MCF 10A (cell line): ENCODE measurements at places on chromosomes 1 and 21.

DNA sequence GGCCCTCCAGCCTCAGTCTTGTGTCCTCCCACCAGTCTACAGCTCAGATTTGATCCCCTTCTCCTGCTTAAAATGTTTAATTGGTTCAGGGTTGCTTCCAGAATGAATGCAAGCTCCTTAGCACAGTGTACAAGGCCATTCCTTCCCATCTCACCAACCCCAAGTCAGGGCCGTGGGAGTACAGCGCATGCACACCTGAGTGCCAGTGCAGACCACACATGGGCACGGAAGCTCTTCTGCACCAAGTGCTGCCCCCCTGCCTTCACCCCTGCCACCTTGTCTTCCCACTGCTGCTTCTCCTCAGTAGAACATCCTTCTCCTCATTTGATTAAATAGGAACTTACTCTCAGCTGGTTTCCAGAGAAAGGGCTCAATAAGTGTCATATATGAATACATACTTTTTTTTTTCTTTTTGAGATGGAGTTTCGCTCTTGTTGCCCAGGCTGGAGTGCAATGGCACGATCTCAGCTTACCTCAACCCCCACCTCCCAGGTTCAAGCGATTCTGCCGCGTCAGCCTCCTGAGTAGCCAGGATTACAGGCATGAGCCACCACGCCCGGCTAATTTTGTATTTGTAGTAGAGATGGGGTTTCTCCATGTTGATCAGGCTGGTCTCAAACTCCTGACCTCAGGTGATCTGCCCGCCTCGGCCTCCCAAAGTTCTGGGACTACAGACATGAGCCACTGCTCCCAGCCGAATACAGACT is 9.3 kb downstream of the PMF1 start:
- no peak for DNase-seq

- DNase-seq = no peak
These were observed 29.8 kb upstream of the RNF186 start for GRCh38 chr1:19844731-19845495.

DNA sequence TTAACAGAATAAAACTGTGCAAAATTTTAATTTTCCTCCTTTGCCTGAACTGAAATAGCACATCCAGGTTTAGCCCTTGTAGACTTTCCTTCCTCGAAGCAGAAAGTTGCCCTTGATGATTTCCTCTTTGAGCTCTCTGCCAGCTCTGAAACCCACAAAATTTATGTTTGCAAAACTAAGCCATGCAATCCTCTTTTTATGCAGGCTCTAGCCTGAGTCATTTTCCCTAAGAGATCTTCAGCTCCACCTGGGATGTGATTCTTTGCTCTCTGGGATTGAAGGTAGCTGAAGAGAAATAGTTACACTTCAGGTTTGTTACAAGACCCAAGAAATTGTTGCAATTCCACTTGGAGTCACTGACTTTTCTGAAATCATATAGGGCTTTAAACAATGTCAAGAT is 1.4 kb upstream of the F3 start:
- peak; percentile 72 for DNase-seq

DNA sequence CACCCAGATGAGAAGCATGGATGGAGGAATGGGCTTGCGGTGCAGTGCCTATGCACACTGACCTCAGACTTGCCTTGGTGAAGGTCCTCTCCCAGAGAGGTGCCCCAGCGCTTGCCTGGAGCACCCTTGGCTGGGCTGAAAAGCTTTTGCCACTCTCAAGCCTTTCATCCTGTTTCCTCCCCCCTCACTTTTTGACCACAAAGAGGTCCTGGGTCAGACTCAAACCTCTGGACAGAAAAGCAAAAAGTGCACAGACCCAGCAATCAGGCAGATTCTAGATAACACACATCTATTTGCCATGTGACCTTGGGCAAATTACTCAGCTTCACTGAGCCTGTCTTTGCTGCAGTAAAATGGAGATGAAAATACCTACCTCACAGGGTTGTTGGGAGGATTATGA is 7.3 kb downstream of the TMEM35B start:
- DNase-seq = no peak

- DNase-seq = no peak
These were observed 392.9 kb downstream of the DSCAM start for GRCh38 chr21:40454057-40454456.

DNA sequence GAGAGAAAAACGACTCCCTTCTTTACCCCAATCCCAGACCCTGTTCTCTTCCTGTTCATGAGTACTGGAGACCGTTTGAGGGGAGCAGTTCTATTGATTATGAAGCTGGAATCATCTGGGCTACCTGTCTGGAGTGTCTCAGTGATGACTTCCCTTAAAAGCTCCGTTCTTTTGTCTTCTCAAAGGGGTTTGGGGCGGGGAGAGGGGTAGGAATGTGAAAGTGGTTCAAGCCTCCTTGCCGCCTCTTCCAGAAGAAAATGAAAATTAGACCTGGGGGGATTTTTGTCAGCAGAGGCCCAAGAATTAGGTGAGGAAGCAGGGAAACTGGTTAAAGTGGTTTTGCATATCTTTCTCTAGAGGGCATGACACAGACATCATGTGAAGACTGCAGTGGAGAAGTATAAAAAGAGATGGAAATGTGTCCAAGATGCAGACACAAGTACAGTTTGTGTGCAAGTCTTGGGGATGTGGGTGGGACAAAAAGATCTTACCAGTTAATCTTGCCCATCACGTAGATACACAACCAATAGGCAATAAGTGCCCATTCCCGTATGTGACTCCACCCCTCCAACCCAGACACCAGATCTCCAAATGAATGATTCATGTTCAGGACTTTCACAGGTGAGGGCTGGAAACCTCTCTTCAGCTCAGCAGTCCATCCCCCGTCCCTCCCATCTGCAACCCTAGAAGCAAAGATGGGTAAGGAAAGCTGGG is 470 bp upstream of the MTMR11 start:
- peak; percentile 96 for DNase-seq

GRCh38 chr1:30305519-30305918 is 417.9 kb downstream of the MATN1 start:
- DNase-seq = no peak

GRCh38 chr1:10586125-10586524 is 111.4 kb downstream of the PEX14 start:
- no peak for DNase-seq

DNA sequence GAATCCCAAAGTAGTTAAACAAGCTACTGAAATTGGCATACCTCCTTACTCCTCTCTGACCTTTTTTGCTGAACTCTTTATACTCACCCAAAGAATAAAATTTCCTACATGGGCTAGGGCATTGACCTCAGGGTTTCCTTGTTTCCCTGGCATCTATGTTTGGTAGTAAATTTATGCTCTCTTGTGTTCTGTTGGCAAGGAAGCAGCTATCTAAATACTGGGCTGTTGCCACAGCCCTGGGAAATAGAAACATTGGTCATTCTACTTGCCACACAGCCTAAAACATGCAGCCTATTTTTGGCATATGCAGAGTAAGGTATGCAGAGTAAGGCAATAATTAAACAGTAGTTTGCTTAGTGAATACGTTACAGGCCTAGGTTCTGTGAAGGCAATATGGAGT is 351.4 kb downstream of the HLX start:
- peak; percentile 38 for DNase-seq

DNA sequence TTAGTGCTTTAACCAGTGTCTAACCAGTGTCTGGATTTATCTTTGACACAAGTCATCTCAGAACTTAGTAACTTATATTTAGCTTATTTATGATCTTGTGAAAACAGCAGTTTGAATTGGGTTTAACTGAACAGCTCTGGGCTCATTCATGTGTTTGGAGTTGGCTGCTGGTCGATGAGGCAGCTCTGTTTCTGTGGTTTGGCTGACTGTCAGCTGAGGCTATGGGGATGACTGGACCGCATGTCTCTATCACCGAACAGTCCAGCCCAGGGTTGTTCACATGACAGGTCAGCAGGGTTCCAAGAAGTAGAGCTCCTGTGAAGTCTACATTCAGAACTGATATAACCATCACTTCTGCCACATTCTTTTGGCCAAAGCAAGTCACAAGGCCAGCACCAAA is 29.1 kb upstream of the C21orf91 start:
- peak; percentile 87 for DNase-seq

DNA sequence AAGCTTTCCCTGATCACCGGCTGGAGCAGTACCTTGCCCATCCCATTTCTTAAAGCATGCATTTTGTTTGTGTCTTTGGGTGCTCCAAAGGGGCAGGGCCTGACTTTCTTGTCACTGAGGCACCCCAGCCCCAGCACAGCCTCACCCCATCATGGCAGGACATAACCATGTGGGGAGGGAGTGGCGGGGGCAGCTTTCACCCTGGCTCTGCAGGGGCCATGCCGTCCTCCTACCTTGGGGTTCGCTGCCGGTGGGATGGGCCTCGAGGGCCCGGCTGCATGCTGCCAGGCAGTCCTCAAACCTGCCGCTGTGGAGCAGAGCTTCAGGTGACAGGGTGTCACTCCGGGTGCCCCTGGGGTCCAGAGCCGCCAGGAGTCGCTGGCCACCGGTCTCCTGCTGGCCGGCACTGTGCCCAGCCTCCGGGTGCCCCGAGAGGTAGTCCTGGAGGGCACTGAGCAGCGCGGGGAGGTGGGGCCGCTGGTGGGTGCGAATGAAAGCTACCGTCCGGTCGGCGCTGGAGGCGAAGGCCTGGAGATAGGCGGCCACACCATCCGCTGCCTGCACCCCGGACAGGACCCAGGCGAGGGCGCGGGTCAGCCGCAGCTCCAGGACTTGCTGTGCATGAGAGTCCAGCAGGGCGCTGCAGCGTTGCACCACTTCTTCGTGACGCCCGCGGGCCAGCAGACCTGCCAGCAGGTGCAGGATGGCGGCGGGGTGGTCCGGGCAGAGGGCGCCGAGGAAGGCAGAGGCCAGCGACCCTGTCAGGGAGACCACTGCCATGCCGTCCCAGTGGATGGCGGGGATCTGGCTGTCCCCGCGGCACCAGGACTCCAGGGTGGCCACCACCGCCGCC is 1.5 kb downstream of the TTC34 start:
- DNase-seq = no peak

DNA sequence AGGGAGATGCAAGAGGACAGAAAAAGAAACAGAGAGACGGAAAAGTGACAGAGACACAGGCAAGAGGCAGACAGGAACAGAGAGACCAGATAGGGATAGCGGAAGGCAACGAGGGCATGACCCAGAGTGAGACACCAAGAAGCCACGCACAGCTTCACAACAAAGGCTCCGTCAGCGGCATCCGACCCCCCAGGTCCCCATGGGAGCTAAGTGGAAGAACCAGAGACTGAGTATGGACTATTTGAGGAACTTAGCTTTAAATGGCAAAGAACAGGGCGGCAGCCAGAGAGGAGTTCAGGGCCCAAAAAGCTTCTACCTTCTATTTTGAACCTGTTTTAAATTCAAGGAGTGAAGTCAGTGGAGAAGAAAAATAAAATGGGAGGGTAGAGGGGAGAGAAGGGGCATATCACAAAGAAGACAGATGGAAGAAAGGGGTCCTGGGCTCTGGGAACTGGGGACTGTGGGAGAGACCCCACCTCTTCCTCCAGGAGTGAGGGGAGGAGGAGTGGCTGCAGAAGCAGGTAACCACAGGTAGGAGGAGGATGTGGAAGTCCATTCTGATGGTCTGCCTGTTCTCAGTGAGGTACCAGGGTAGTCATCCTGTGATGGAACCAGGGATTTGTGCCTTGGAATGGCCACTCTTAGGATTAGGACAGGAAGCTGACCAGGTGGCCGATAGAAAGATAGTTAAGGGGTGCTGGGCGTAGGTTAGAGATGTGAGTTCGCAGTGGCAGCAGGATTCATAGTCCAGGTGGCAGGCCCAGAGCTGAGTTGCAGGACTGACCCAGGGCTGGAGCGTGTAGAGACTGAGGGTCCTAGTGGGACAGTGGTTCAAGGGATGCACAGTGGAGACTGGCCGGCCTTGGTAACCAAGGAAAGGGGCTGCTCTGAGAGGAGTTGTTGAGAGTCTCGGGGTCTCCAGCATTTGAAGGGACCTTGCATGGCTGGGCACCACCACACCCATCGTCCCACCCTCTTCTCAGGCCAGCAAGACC is 37.7 kb downstream of the CSMD2 start:
- DNase-seq = no peak

- DNase-seq = no peak
These were observed 153.9 kb downstream of the GALNT2 start for GRCh38 chr1:230220907-230221306.

DNA sequence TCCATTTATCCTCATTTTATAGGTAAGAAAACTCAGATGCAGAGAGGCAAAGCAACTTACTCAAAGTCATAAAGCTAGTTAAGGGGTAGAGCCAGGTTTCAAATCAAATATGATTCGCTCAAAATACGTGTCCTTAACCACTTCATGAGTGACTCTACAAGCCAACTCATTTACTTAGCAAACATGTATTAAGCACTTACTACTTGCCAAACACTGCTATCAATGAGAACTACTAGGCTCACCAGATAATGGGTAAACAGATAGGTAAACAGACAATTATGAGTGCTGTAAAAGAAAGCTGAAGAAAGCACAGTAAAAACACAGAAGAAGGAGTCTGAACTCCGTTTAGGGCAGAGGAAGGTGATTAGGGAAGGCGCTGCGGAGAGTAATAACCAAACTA is 65.9 kb downstream of the WDR64 start:
- DNase-seq = no peak

- no peak for DNase-seq
These were observed 39.6 kb downstream of the UBASH3A start for GRCh38 chr21:42443181-42443785.

DNA sequence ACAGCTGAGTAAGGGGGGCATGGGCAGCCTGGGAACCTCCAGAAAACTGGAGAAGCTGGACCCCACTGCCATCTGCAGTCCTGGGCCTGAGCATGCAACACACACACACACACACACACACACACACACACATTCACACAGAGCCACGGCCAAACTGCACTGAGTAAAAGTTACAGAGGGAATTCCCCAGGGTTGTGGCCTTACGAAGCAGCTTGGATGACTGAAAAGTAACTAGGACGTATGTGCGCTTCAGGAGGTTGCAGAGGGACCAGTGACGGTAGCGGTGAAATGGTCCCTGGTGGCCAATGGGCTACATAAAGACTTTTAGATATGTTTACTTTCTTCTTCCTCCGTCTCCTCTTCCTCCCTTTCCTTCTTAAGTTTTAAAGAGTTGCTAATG is 232.5 kb upstream of the TMEM51 start:
- DNase-seq = no peak

GRCh38 chr1:234983564-234984238 is 144.9 kb downstream of the TOMM20 start:
- no peak for DNase-seq

- no peak for DNase-seq
These were observed 56.3 kb downstream of the MAN1C1 start for GRCh38 chr1:25672763-25673409.

DNA sequence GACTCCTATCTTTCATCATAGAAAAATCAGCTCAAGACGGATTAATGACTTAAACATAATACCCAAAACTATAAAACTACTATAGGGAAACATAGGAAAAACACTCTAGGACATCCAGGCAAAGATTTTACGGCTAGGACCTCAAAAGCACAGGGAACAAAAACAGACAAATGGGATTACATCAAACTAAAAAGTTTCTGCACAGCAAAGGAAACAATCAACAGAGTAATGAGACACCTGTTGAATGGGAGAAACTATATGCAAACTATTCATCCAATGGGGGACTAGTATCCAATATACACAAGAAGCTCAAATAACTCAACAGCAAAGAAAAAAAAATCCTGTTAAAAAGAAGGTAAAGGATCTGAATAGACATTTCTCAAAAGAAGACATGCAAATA is 18.6 kb downstream of the NSL1 start:
- no peak for DNase-seq

GRCh38 chr1:29601021-29601420 is 364.7 kb downstream of the PTPRU start:
- DNase-seq = no peak

GRCh38 chr1:21254335-21254951 is 35.8 kb downstream of the ECE1 start:
- no peak for DNase-seq
